ENCODE measurements at places on chromosomes 2 and 18.

GRCh38 chr2:135863233-135863632, 13.0 kb downstream of the MCM6 start:
- DNase-seq, result no peak

GRCh38 chr18:79400591-79401381, 5.1 kb downstream of the NFATC1 start:
- DNase-seq, result no peak

DNA sequence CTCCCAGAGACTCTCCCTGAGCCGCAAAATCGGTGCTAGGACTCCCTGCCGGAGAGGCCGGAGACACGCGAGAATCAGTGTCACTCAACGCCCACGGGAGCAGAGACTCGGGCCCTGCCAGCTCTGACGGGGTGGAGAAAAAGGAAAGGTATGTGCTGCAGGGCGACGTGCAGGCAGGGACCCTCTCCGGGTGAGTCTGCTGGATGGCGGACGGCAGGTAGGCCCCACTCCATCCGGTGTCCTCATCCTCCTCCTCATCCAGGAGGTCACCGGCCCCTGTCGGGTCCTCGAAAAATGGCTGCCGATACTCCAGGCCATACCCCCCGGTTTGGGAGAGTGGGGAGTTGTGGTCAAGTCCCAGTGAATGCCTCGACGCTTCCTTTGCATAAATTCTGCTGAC, 110.7 kb downstream of the PMAIP1 start:
- no peak for DNase-seq

DNA sequence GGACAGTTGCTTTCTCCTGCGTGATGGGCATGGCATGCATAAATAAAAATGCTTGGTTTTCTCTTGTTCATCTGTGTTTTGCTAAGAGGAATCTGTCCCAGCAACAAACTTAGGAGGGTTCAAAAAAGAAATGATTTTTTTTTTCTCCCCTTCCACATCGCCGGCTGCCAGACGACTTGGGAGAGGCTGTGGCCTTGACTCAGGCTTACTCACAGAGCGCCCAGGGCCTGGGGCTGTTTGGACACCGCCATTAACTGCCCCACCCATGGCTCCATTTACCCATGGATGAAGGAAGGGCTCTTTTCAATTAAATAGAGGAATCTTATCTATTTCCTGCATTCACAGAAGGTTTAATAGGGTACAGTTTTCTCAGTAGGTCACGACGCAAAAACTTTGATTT, 22.3 kb upstream of the SERPINB5 start:
- DNase-seq, result no peak

DNA sequence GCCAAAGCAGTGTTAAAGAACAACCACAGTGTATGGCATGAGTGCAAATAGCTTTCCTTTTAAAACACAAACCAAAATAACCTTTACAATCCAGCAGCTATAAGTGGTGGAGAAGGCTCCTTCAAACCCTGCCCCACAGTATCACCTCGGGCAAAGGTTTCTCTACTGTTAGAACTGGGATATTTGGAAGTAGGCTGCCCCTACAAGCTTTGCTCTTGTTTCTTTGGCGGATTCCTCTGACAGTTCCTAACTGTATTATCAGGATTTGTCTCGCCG, 214.8 kb downstream of the ZNF521 start:
- DNase-seq, result no peak

GRCh38 chr2:197307933-197308521, 2.6 kb downstream of the ANKRD44 start:
- no peak for DNase-seq

- DNase-seq, result no peak
These were observed 198.5 kb downstream of the UBE2E3 start for GRCh38 chr2:181178823-181179412.

DNA sequence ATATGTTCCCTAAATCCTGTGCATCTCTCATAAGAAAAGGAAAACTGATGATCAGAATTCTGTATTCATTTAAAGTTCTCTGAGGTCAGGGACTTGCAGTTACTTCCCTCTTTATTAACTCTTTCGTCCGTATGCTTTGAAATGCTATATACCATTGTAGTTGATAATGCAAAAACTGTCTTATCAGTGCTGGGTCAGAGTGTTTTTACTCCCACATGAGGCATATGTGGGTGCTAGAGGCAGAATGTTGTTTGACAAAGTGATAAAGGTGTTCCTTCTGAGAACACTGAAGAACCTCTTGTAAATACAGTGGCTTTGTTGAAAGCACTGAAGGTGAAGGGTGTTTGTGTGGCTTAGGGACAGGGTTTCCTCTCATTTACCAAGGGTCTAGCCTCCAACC, 136.5 kb upstream of the NFATC1 start:
- DNase-seq, result no peak

DNA sequence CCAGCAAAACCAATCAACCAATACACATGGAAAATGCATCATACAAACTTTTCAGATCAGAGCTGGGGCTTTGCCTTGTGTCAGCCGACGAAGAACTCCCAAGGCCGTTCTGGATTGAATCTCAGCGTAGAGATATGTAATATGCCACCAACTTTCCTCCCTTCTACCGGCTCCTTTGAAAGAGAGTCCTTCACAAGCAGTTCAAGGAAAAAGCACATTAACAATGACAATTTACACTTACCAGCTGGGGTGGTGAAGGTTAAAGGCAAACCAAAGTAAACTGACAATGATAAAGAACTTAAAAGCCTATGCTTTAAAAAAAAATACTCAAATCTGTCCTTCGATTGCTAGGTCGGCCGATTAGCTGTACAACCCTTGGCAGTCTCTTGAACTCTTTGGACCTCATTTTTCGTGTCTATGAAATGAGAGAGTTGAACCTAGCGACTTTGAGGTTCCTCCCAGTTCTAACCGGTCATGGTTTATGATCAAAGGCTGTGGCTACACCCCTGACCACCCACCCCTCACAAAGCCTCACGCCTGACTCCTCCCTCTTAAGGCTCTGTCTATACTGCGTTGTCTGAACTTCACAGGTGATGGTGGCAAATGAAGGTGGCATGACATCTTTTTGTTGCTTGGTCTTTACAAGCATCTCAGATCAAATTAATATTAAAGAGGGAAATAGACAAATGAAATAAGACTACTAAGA, 46.2 kb downstream of the BCL2 start:
- no peak for DNase-seq

DNA sequence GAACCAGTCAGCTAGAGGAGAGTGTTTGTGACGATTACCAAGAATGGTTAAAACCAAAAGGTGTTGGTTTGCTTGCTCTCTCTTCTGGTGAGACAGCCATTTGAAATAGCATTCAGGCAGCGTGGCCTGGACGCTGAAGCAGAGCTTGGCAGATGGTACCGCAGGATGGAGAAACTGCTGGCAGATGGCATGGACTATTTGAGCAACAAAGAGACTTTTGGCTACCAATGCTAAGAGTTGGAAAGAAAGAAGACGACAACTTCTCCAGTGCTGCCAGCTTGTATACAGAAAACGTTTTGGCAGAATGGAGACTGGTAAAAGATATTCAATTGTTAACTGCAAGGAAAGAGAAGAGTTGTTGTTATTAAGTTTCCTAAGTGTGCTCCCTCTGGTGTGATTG, 315.0 kb downstream of the PARD3B start:
- DNase-seq, result no peak

GRCh38 chr2:238501311-238501710, 74.6 kb downstream of the ASB1 start:
- DNase-seq, result no peak

DNA sequence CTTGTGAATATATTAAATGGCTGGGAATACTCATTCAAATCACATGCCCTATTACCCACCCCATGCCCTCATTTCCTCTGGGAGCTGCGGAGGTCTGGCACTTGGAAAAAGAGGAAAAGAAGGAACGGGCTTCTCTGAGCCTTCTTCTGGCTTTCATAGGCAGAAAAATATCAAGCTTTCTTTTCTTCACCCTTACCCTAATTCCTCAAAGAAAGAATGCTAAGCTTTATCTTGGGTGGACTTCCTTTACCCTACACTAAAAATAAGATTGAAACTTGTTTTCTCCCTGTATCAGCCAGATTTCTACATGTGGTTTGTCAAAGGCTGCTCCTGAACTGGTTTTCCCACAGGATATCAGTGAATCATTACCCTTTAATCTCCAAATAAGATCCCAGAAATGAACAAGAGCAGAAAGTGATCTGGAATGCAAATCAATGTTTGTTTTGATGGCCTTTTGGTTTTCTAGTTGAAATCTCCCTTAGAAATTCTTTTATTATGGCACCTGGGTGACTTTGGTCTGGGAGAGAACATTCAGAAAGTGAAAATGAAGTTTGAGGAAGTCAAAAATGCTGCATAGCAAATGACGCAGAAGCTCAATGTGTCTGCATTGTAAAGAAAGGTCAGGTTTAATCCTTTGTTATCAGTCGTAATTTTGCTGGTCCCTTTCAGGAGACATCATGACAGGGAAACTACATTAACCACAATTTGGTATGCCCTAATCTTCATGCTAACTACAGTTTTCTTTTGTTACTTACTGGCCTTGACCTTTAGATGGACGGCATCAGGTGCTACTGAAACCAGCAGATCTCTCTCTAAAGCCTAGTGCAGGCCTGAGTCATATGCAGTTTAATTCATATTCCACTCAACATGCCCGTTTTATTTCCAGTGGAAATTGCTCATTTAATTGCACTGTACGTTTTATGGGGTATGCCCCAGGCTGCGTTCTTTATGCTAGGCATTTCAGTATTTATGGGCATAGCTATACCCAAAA, 46.6 kb upstream of the HNRNPA3 start:
- no peak for DNase-seq

GRCh38 chr18:45856531-45856930, 31.1 kb downstream of the SIGLEC15 start:
- DNase-seq, result no peak

DNA sequence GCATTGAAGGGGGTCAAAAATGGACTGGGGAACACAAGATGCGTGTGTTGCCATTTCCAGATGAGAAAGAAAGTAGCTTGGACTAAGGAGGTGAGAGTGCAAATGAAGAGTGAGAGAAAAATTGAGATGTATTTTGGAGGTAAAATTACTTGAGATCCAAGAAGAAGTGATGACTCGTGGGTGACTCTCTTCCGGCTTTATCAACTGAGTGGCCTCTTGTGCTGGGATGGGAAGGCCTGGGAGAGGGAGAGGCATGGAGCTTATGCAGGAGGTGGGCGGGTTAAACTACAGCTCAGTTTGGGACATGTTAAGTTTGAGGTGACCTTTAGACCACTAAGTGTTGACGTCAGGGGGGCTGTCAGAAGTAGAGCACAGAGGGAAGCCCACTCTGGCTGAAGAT, 34.9 kb downstream of the SULT1C2 start:
- no peak for DNase-seq

DNA sequence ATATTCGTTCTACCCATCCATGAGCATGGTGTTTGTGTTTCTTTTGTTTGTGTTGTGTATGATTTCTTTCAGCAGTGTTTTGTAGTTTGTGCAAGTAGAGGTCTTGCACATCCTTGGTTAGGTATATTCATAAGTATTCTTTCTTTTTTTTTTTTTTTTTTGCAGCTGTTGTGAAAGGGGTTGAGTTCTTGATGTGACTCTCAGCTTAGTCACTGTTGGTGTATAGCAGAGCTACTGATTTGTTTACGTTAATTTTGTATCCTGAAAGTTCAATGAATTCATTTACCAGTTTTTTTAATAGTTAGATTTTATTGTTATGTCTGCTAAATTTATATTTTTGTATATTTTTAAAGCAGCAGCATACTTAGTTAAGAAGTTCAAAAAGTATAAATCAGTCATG, 834.4 kb upstream of the NRXN1 start:
- no peak for DNase-seq

- no peak for DNase-seq
These were observed 252.1 kb upstream of the SLC14A2 start for GRCh38 chr18:45363196-45363595.

DNA sequence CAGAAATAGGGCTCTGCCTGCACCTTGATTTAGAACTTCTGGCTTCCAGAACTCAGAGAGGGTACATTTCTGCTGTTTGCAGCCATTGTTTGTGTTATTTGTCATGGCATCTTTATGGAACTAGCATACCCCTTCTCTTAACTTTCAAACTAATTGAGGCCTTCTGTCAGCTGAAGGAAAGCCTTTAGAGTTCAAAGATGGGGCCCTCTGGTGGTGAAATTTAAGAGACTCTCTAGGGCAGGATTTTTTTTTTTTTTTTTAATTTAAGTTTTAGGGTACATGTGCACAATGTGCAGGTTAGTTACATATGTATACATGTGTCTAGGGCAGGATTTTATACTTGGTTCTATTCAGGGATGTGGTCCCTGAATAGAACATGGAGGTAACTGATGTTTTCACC, 260.6 kb upstream of the LINC00305 start:
- DNase-seq, result no peak

- DNase-seq, result no peak
These were observed 23.6 kb downstream of the SUCLG1 start for GRCh38 chr2:84435345-84436025.

DNA sequence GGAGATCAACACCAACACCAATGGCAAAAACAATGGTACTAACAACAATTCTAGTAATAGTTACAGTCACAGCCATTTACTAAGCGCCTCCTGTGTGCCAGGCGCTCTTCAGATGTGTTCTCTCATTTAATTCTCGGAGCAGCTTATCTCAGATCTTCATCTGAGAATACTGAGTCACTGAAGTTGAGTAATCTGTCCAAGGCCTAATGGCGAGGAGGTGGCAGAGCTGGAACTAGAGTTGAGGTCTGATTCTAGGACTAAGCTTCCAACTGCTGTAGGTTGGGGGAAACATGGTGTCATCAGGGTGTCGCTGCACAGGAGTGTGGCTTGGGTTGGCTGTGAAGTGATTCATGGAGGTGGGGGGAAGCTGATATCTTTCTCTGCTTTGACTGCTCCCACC, 156.1 kb downstream of the DYSF start:
- no peak for DNase-seq
